ACHN (cell line): ENCODE measurements at places on chromosomes 6 and 20.

DNA sequence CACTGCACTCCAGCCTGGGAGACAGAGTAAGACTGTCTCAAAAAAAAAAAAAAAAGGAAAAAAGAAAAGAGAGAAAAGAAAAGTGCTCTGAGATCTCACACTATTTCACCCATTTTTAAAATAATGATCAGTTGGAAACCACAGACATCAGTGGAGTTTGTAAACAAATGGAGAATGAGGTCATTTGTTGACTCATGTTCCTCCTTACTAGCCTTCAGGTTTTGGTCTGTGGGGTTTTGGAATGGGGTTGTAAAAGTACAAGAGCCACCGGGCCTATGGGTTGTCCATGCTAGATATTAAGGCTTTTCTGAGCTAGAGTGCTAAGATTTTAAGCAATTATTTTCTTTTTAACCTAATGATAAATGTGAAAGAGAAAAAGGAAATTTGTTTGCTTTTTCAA, 104.4 kb upstream of the PRL start:
- no peak for DNase-seq

GRCh38 chr20:19908576-19908975, 108.6 kb upstream of the NAA20 start:
- no peak for DNase-seq

DNA sequence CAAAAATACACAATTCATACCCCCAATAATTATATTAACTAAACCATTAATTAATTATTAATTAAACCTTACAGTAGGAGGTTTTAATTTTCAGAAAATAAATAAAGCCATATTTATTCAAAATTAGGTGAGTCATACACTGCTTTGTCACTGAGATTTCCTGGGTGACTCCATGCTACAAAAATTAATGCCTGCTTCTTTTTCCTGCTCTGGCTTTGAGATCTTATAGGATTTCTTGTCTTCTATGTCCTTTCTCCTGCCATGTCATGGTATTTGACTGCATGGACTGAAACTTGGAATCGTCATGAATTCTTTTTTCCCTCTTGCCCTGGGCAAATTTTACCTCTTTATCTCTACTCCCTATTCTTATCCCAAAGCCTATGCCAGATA, 133.2 kb downstream of the PHACTR1 start:
- DNase-seq = no peak

DNA sequence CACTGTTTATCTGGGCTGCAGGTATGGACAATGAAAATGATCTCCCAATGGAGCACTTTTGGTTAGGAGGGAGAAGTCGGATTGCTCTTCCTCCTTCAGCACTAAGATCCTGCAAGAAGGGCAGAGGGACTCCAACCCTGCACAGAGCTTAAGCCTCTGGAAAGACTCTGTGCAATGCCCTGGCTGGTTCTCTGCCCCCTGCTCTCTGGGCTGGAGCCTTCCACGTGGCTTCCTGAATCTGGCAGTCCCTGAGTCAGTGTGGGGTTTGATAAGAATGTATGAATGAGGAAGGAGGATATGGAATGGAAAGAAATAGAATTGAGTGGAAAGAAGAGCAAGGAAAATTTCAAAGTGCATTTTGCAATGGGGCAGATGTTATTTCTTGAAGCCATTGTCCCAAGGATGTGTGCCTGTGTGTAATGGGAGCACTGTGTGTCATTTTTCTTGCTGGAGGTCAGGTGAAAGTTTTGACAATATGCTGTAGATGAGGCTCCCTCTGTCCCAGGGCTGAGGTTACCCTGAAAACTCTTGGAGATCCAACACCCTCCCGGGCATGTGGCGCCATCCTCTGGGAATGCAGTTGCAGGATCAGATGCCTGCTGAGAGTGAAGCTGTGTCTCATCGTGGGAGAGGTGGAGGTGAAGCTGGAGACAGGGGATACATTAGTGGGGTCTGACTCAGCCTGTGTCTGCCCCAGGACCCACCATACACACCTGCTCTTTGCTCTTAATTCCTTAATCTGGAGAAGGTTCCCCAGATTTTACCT, 16.3 kb upstream of the CST9L start:
- no peak for DNase-seq

- no peak for DNase-seq
Observed at GRCh38 chr20:7758406-7758805, 181.9 kb downstream of the HAO1 start.

GRCh38 chr6:31661262-31662123, 915 bp upstream of the C6orf47 start:
- no peak for DNase-seq

DNA sequence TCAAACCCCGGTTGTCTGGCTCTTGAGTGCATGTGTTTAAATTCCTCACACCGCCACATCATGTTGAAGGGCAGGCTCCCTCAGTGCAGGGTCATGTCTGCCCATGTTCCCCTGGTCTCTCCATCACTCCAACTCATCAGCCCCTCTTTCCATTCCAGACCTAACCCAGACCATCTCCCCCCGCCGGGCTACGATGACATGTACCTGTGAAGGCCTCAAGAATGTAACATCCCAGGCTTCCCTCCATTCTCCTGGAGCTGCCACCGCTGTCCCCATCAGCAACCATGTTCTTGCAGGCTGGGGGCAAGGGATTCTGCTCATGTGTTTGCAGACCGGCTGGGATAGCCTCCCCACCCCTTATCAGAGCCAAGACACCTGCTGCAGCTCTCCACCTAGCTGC, 19.9 kb downstream of the TMEM74B start:
- no peak for DNase-seq

GRCh38 chr6:48176645-48177308, 65.8 kb upstream of the PTCHD4 start:
- no peak for DNase-seq

DNA sequence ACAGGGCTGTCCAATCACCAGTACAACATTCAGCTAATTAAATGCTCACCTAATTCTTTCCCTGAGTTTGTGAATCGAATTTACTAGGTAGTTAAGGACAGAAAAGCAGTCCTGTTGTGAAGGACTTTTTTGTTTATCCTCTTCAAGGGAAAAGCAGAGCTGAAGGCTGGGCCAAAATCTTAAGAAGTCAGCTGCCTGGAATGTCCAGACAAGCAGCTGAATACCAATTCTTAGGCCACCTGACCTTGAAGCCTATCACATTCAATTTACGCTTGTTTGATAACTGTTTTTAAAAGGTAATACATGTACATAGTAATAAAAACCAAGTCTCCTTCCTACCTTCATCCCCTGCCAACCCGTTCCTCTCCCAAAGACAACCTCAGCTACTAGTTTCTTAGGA, 56.4 kb downstream of the UQCC1 start:
- DNase-seq = no peak

GRCh38 chr6:166331503-166332415, 10.6 kb downstream of the SFT2D1 start:
- DNase-seq = no peak

DNA sequence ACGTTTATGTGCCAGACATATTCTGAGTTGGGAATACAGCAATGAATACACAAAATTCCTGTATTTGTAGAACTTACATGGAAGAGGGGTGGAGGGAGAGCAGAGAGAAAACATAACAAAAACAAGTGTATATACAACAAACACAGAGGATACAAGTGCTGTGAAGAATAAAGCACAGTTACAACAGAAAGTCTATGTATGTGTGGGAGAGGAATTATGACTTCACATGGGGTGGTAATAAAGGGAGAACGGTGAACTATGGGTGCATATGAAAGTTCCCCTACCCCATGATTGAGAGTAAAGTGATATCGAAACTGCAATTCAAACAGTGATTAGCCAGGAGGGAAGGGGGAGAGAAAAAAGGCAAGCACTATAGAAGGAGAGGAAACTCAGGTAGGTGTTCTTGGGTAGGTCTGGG, 24.6 kb downstream of the HBS1L start:
- no peak for DNase-seq

DNA sequence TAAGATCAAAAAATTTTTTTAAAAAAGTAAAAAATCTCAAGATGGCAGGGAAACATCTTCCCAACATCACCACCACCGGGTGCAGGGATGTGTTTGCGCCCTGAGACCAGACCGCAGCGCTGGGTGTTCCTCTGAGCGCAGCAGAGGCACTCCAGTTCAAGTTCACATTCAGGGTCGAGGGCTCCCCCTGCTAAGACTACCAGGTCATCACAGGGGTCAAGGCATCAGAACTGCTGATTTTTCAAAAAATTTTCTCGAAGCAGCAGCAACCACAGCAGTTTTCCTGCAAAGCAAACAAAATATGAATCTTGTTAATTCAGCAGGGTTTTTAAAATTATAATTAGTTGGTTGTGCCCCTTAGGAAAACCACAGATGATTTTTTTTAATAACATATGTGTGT, 83.1 kb downstream of the MYLK4 start:
- DNase-seq = no peak

DNA sequence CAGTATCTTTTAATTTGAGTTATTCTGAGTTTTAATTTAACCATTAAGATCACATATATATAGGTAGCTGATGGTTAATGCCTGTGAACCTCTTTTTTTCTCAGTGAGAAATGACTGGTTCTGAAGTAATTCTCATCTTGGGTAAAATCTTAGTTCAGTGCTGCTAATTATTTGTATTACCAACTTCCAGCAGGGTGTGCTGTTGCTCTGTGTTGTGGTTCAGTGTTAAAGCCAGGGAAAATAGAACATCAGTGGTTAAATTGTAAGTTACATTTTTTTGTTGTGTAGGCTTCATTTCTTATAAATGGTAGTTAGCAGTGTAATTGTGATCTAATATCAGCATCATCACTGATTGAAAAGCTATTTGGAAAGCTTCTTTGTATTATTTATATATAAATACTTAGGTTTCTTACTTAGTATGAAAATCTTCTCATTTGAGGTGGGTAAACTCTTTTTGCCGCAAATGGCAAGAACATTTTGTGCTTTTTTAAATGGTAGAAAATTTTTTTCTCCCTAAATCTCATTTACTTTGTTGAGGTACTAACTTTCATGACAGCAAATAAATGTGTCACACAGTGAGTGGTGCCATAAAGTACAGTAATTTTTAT, 43.7 kb downstream of the CDC5L start:
- DNase-seq = peak; percentile 57

DNA sequence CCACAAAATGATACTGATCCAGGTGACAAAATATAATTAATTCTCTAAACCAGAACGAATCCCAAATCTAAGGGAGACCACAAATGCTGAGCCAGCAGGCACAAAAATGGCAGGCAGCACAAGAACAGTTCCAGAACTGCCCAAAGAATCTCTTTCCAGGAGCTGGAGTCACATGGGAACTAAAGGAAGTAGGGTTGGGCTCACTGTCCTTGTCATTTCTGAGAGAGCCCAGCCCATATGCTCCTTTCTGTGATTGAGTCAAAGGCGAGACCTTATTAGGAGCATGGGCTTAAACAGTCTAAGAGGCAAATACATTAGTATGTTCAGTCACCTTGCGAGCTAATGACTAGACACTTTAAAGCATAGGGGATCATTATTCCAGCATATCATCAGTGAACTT, 327.6 kb upstream of the ARID1B start:
- no peak for DNase-seq

GRCh38 chr6:72758901-72759300, 137.0 kb downstream of the KCNQ5 start:
- no peak for DNase-seq

GRCh38 chr6:137903933-137904821, 37.1 kb downstream of the TNFAIP3 start:
- peak; percentile 72 for DNase-seq

DNA sequence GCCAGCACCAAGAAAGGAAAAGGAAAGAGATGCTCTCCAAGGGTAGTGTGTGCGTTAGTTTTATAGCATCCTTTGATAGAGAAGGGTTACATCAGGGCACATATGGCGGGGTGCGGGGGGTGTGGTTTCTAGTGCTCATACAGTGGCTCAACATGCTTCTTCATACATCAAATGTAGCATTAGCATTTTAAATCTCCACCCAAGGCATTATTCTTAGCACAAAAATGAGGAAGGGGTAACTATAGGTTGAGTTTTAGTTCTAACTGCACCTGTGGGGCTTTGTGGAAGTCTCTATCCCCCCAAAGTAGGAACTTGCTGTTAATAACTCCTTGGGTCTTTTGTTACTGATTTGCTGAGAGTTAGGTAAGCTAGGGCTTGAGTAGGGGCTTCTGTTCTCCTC, 89.3 kb downstream of the CEP57L1 start:
- DNase-seq = no peak

- DNase-seq = no peak
Observed at GRCh38 chr6:119145111-119145510, 66.6 kb upstream of the FAM184A start.

DNA sequence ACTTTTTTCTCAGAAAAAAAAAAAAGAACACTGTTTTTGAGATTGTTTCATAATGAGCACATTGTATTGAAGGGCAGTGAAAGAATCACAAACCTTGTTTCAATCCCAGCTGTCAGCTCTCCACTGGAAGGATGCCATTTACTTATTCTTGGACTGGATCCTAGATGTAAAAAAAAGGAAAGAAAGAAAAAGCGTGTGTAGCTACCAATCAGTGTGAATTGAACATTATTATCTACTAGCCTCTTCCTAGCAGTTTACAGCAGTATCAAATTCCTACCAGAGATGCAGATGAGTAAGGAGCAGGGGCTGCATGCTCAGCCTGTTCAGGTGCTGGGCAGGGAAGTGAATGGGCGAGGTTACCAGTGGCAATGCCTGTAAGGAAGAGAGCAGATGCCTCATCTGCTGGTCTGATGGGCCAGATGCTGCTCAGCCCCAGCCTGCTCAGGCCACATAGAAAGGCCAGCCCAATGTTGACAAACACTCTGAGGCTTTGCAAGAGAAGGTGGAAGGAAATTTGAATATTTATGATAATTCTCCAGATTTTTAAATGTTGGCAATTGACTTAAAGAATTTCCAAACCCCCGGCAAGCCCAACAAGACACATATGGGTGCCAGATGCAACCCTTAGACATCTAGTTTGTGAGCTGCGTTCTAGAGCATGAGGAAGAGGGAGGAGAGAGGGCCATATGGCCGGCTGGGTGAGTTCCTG, 189.5 kb downstream of the IBTK start:
- DNase-seq = no peak

DNA sequence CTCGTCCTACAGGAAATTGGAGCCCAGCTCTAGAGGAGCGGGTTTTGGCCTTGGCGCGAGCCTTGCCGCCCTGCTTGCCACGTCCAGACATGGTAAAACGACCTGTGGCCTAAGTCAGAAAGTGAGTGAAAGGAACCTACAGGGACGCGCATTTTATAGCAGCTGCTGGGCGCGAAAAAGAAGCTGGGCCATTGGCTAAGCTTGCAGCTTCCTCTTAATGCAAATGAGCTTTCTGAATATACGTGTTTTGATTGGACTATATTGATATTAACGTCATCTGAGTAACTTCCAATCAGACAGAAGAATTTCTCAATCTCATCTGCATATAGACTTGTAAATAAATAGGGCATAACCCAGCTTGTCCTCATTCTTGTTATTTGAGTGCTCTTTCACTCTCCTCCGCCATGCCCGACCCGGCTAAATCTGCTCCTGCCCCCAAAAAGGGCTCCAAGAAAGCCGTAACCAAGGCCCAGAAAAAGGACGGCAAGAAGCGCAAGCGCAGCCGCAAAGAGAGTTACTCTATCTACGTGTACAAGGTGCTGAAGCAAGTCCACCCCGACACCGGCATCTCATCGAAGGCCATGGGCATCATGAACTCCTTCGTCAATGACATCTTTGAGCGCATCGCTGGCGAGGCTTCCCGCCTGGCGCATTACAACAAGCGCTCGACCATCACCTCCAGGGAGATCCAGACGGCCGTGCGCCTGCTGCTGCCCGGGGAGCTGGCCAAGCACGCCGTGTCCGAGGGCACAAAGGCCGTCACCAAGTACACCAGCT, 18.9 kb downstream of the OR2B2 start:
- DNase-seq = peak; percentile 97

- no peak for DNase-seq
Observed at GRCh38 chr6:166439366-166440091, 56.8 kb upstream of the MPC1 start.
